ENCODE measurements at places on chromosomes 6 and 20.

DNA sequence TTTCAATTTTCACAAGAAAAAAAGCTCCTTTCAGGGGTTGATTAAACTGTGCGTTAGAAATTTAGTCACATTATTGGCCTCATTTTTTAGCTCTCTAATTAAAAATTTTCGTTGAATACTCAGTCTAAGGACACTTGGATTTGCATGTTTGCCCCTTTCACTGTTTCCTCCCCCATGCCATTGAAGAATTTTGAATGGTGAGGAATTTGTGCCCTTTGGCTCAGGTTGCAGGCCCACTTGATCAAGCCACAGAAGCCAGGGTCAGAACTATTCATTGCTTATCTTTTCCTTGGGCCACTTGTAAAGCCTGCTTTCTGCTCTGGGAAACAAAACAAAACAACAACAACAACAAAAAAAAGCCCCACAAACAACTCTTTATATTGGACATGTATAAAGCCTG lies 12.2 kb downstream of the LIN28B start:
- no peak for DNase-seq

- DNase-seq, result no peak
Measured at GRCh38 chr20:57420571-57421252, 29.5 kb downstream of the RBM38 start.

GRCh38 chr6:116827561-116828240 lies 1.2 kb downstream of the GPRC6A start:
- DNase-seq, result no peak

DNA sequence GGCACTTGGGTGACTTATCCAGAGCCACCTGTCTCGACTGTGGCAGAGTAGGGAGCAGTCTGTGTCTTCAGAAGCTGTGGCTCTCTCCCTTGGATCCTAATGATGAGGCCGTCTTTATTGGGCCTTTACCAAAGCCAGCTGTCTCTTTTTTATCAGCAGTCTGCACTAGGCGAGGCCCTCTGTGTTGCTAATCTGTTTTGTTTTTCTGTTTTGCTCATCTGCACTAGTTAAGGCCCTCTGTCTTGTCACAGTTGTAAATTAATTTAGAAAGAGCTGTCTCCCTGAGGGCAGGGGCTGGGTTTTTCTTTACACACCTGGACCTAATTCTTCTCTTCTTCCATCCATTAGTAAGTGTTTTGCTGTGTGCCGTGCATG lies 45.0 kb downstream of the CDS2 start:
- DNase-seq, result peak; percentile 54

- no peak for DNase-seq
Measured at GRCh38 chr6:57108691-57109090, 18.7 kb downstream of the ZNF451 start.

GRCh38 chr20:62445553-62446340 lies 18.4 kb upstream of the RBBP8NL start:
- no peak for DNase-seq

- DNase-seq, result no peak
Measured at GRCh38 chr20:15546525-15547023, 1026.7 kb downstream of the KIF16B start.

- DNase-seq, result no peak
Measured at GRCh38 chr20:7938058-7938457, 2.2 kb downstream of the HAO1 start.

GRCh38 chr6:75221116-75221515 lies 15.3 kb upstream of the COL12A1 start:
- no peak for DNase-seq

GRCh38 chr6:118709859-118710350 lies 58.5 kb upstream of the CEP85L start:
- peak; percentile 13 for DNase-seq

GRCh38 chr6:159134701-159135364 lies 34.4 kb upstream of the FNDC1 start:
- peak; percentile 33 for DNase-seq

DNA sequence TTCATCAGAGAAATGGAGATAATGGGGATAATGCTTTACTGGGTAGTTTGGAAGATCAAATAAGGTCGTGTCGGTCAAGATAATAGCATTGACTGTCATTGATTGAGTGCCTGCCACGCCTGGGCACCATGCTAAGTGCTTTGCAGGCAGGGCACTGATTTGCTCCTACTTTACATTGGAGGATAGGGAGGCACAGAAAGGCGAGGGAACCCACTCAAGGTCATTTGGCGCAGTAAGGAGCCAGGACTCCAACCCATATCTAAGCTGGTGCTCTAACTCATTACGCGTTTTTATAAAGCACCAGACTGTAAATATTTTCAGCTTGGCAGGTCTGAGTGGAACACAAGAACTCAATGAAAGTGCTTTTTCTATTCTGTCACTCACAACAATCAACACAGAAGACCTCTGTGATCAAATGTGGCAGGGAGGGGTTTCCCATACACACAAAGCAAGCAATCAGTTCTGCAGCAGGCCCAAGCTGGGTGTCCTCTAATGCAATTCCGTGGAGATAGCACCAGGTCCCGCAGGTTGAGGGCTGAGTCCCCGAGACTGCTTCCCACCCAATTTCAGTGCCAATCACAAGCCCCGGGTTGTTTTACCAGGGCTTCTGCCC lies 373.6 kb downstream of the CDH26 start:
- DNase-seq, result no peak

DNA sequence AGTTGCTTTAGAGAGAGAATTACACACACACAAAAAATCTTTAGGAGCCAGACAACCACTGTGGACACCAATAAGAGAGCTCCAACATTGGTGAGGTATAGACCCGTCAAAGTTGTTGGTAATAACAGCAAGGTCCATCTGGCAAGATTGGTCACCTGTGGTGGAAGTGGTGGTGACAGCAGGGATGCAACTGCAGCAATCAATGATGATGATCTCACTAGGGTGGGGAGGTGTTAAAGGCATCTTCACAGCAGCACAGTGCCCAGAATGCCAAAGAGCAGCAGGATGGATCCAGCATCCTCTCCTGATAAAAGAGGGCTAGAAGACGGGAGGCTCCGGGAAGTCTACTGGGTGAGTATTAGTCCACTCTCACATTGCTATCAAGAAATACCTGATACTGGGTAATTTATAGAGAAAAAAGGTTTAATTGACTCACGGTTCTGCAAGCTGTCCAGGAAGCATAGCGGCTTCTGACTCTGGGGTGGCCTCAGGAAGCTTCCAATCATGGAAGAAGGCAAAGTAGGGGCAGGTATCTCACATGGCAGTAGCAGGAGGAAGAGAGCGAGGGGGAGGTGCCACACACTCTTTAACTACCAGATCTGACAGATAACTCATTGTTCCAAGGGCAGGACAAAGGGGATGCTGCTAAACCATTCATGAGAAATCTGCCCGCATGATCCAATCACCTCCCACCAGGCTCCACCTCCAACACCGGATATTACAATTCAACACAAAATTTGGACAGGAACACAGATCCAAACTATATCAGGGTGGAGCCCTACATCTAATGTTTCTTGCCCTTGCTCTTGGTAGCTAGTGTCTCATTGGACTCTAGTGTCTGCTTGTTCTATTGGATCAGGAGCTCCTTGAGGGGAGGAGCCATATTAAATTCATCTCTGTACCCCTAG lies 48.9 kb downstream of the KLHL31 start:
- DNase-seq, result no peak

DNA sequence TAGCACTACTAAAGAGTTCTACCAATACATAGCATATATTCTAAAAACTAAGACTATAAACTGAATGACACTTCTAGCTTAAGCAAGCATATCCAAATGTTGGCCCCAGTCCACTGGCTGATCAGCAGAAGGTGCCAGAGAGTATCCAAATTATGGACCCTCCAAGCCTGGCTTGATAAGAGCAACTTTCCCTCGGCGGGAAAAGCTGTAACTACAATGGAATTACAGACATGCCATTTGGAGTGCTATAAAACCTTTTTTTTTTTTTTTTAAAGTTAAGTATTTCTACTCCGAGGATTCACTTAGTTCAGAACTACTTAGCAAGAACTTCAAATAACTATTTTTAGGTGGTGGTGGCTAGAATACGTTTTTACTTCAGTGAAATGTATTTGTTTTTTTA lies 94.6 kb downstream of the EPB41L2 start:
- no peak for DNase-seq

DNA sequence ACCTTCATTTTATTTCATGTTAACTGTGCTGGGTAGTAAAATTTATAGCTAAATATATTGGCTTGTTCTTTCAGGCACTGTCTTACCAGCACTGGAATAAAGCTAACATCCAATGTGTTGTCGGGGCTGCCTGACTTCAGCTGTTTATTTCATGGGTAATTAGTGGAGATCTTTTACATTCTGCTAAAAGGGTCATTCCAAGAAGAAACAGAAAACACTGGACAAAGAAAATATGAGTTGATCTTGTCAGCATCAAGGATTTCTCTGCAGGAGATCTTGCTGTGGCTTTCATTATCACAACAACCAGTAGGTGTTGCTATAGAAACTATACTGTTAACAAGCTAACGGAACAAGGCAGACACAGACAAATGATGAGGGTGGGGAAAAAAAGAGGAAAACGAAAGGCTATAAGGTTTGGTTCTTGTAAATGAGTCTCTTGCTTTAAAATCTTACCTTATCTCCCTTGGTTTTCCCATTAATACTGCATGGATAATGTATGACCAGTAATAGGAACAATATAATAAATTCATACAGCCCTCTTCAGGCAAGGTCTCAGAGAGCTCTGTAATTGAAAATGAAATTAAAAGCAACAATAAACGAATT lies 206.8 kb downstream of the SIM1 start:
- peak; percentile 60 for DNase-seq

DNA sequence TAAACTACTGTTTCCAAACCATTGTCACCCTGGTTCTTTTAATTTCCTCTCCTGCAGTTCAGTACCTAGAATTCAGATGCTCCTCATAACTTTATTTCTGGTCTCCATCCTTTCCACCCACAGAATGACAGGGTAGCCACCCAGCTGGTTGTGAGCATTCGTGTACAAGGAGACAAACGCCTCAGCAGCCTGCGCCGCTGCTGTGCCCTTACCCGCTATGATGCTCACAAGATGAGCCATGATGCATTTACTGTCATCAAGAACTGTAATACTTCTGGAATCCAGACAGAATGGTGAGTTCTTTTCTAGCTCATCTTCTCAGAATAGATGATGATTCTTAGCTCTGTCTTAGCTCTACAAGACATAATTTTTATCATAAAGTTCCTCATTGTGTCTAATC lies 18.6 kb downstream of the GTPBP2 start:
- no peak for DNase-seq

DNA sequence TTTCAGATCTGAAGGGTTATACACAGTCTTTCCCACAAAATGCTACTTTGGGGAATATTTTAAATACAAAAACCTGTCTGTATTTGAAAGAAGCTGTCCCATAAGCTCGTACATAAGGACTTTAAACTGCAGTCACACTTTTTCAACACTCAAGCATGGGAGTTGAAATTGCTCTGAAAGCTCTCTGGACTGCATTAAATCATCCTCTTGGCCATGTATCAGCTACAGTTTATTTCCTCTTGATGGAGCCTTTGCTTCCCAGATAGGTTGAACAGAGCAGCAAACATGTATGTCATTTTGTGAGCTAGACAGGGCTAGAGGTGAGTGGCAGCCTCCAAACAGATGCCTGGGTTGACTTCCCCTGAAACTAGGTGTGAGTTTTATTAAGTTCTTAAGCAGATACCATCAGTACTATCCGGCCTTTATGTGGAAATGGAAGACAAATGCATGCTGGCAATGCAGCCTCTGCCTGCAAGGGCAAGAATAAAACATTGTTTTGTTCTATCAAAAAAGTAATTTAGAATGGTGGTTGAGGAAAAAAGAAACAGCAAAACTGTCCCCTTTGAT lies 105.9 kb upstream of the ENPP5 start:
- DNase-seq, result no peak

- DNase-seq, result no peak
Measured at GRCh38 chr6:139839506-139840156, 465.2 kb upstream of the CITED2 start.

GRCh38 chr6:142822842-142823241 lies 122.1 kb downstream of the HIVEP2 start:
- DNase-seq, result peak; percentile 42

DNA sequence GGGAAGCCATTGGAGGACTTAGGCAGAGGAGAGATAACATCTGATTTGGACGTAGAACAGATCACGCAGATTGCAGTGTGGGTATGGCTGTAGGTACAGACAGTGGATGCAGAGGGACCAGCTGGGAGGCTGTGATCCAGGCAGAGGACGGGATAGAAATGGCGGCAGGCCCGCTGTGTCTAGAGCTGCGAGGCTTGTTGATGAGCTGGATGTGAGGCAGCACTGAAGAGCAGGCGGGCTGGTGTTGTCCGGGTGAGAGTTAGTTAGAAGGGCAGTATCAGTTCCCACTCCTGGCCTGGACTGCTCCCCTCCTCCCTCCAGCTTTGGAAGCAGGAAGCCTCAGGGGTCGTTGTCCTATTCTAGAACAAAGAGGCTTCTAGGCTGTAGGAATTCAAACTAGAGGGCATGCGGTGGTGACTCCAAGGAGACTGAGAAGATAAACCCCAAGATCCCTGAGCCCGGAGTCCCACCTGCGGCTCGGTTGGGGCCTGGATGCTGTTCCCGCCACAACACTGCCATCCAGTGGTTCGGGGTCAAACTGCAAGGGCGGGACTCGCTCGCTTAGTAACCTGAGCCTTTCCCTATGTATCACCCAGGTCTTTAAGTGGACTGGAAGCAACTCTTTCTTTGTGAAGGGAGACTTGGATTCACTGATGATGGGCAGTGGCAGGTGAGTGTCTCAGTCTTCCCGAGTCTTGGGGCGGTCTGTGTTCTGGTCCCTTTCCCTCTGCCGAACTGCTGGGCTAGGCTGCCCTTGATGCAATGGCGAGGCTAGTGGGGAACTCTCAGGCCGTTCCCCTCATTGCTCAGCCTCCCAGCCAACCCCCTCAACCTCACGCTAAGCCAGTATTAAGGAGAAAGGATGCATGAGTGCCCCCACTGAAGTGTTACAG lies 11.2 kb downstream of the TLDC2 start:
- DNase-seq, result peak; percentile 42

- no peak for DNase-seq
Measured at GRCh38 chr20:24617757-24618450, 148.5 kb downstream of the SYNDIG1 start.

GRCh38 chr20:18005990-18006364 lies 37.2 kb downstream of the MGME1 start:
- DNase-seq, result no peak

DNA sequence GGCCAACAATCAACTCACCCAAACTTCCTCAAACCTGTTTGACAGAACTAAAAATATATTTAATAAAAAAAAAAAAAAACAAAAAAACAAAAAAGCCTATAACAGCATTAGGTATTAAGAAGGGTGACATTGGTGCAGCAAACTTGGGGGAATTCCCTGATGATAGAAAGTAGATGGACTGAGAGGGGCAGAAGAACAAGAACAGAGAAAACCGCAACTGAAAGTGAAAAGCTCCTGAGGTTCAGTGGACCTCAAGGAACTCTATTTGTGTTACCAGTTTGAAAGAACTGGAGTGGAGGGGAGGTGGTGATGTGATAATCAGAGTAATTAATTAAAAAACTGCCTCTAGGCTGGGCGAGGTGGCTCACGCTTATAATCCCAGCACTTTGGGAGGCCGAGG lies 53.8 kb downstream of the MACROD2 start:
- DNase-seq, result no peak

Data from NCI-H1694 treated with DMSO at 0.1 percent for 48 hours (cell line).